ENCODE measurements at places on chromosomes 11 and 22.
A peak's percentile ranks its signal among the peaks of the same experiment; 100 is the strongest.

GRCh38 chr22:28883657-28883916 lies 215 bp downstream of the ZNRF3 start:
- no peak for DNase-seq

DNA sequence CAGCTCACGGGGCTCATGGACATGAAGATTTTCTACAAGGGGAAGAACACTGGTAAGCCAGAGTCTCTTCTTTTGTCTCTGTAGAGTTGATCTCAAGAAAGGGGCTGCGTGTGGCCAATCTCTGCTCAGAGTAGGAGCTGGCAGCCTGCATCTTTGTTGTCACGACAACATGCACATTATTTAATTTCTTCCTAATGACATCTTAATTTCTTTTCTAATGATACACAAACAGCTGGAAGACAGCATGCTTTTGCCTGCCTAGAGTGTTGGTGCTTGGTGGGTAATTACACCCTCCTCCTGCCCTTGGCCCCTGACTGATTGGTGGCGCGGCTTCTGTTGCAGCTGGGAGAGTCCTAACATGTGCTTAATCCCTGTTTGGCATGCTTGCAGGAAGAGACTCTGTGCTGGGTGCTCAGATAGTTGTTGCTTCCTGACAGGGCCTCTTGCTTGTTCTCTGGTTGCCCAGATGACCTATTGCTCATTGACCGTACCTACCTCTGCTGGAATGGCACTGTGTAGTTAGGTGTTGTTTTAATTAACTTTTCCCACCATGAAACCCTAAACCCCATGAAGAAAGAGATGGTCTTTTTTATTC lies 106.9 kb upstream of the SORL1-AS1 start:
- DNase-seq, result no peak

DNA sequence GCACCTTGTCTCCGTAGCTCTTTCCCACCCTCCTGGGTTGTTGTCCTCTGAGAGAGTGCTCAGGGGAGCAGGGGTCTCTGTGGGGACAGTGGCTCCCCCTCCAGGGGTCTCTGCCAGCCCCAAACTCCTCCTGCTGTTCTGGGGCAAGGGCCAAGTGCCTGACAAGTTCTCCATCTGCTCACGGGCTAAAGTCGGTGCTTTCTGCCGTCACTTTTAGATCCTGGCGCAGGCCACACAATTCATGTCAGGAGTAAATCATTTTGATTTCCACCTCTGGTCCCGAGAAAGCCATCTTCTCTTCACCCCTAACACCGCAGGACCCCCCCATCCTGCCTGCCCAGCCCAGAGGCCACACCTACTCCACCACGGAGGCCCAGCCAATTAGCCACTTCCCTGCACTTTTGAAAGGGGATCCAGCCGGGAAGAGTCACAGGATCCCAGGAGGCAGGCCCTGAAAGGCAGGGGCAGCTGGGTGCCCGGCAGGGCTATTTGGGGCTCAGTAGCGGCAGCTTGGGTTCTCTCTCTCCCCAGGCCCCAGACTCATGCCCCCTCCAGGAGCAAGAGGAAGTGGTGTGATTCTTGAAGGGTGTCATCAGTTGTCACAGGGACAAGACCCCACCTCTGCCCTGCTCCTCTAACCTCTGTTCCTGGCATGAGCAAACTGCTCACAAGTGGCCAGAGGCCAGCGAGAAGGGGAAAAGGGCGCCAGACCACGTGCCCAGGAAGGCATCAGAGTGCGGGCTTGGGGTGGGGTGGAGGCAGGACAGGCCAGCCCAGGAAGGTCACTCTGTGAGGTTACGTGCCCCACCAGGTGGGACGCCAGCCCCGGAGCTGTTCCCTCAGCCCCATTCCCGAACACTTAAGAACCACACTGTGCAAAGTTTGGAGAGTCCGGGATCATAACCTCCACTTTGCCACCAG lies 1.3 kb downstream of the MACROD1 start:
- DNase-seq, result no peak

DNA sequence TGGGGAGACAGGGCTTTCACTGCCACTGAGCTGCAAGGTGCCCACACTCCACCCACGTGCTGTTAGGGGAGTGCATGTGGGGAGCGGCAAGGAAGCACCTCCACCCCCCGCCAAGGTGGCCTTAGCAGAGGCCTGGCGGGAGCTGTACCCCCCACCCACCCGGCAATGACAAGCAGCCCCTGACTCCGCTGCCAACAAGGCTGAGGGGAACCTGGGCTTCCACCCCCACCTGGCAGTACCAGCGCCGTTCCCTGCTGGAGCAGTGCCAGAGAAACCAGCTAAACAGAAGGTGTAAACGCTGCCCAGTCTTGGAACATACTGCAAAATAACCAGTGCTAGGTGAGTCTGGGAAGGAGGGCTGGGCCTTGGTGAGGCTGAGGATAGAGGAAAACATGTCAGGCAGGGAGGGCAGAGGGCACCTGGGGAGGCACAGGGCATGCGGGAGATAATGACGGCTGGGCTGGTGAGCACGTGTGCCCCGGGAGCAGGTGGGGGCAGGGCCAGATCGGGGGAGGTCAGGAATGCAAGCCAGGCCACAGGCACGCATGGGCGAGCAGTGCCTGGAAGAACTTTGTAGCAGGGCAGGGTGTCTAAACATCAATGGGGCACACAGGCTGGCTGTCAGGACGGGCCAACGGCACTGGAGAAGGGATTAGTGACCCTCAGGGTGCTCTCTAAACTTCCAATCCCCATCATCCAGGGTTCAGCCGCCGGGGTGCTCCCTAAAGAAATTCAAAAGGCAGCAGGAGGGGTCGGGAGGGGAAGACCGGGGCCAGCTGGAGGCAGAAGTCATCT lies 6.6 kb downstream of the CERK start:
- DNase-seq, result no peak

DNA sequence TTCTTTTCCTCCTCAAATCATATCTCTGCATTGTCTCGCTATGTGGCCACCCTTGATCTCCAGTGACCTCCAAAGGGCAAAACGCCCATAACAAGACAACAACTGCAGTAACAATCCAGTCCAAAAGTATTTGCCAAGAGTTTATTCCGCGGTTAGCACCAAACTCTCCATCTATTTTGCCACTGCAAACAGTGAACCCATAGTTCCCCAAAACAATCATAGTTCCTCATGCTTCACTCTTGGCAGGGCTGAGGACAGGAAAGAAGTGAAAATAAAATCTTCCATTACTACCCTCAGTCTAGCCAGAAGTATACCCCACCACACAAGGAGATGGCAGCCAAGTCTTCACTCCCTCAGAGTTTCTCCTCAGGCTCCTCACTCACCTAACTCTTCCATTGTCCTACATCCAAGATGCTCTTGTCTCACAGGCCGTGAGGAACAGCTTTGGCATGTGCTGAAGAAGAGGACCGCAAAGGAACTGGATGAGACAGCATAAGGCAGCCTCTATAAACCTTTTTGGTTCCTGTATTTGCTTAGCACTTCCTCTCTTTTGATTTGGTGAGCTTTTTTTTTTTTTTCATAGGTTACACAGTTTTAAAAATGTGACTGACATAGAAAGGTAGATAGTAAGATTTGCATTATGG lies at the start of gene LPXN:
Gene LPXN (minus strand): TSS at position 480 of the 644 bp plus-strand sequence. CDS start 84 bp downstream, at position 396.
- peak; percentile 63 for DNase-seq

- no peak for DNase-seq
Measured at GRCh38 chr11:130655300-130655699, 206.9 kb downstream of the ADAMTS15 start.

- peak; percentile 94 for DNase-seq
Measured at GRCh38 chr22:30635273-30636225, at the start of gene SLC35E4. TSS of gene SLC35E4 (plus strand) at chr22:30635781. CDS start at chr22:30636451, 670 bp downstream.

- no peak for DNase-seq
Measured at GRCh38 chr11:22130462-22131053, 62.3 kb upstream of the ANO5 start.

GRCh38 chr11:73978576-73979086 lies 4.0 kb downstream of the UCP2 start:
- DNase-seq, result no peak

DNA sequence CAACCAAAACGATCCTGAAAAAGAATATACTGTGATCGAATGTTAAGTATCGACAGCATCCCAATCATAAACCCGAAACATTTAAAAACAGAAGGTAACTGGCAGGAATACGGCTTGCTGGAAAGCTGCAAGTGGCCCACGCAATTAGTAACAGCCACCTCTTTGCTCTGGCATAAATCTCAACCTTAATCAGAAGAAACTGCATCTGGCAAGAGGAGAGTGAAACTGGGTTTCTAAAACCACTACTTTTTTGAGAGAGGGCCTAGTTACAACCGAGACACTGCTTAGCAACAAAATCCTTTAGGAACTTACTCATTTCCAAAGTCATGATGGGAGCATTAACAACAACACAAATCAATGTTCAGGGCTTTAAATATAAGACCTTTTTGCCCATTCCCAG lies 7.9 kb downstream of the NCAPD3 start:
- DNase-seq, result no peak

DNA sequence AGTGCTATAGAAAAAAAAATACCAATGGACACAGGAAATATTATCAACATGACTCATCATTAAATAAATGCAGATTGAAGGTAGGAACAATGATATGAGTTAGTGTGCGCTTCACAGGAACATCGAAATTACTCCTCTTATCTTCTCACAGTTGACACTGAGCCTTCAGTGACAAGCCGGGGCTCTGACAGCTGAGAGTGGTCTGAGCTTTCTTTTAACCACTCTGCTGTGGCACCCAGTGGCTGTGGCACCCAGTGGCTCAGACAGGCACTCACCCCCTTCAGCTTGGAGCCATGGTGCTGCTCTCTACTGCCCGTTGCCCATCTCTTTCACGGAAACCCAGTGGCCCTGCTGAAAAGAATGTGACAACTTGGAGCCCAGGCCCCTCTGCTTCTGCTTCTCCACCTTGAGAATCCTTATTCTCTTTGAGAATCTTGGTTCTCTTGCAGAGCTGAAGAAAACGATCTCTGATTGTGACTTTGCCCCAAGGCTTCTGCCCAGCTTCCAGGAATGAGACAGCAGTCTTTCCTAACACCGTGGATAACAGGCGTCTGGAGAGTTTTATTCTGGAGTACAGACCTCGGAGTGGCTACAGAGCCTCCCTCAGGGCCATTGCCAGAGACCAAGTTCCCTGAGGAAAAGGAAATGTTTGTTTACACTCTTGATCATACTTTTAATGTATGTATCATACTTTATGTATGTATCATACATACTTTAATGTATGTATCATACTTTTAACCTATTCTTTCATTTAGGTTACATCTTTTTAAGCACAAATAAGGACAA lies 37.1 kb upstream of the OR8B8 start:
- DNase-seq, result no peak

DNA sequence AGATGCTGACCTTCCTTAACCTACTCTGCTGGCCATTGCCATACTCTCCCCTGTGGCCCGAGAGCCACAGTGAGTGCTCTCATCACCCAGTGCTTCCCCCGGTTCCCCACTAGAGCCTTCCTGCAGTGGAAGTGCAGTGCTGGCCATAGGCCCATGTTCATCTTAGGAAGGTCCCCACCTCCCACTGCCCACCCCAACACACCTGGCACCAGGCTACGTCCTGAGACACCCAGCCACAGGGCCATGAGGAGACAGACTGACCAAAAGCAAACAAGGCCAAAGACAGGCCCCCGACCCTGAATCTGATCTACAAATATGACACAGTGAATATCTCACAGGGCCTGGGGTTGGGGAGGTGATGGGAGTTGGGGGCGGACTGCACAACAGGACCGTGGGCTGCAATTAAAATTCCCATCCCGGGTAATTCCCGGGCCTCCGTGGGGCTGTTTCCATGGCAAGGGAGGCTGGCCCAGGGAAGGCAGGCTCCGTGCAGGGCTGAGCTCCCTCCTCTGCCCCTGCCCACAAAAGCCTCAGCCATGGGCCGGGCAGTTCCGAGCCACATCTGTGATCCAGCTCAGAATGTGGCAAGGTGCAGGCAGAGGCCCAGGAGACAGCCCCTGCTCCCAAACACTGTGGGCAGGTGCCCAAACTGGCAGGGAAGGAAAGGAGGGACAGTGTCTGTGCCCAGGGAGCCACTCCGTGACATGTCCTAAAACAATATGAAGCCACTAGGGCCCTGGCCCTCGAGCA lies 5.1 kb upstream of the CHST1 start:
- DNase-seq, result no peak

- no peak for DNase-seq
Measured at GRCh38 chr22:50670513-50670912, 2.1 kb upstream of the SHANK3 start.

DNA sequence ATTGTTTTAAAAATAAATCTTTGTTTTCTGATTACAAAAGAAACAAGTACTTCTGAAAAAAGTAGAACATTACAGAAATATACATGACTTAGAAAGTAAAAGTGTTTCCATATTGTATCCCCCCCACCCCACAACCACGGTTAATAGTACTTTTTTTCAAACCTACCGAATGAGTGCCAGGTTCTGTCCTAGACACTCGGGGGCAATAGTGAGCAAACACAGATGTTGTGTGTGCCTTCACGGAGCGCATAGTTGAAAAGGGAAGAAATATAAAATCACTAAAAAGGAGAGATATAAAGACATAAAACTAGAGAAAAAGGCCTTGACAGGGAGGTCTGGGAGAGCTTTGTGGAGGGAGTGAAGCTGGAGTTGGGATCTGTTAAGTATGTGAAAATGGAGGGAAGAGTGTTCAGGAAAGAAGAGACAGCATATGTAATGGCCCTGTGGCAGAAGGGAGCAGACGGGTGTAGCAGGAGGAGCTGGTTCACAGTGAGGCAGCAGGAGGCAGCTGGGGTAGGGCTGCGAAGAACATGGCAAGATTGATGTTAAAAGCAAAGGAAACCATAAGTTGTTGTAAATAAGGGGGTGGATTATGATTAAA lies 42.1 kb upstream of the ALX4 start:
- DNase-seq, result no peak

- no peak for DNase-seq
Measured at GRCh38 chr11:11416502-11416901, 63.5 kb upstream of the CSNK2A3 start.

- no peak for DNase-seq
Measured at GRCh38 chr11:116394022-116394421, 378.8 kb downstream of the BUD13 start.

GRCh38 chr11:96267496-96268032 lies 75.4 kb downstream of the MAML2 start:
- DNase-seq, result peak; percentile 20

GRCh38 chr11:112401036-112401769 lies 140.5 kb upstream of the PLET1 start:
- DNase-seq, result no peak

- no peak for DNase-seq
Measured at GRCh38 chr11:123186286-123186685, 8.8 kb downstream of the CLMP start.

GRCh38 chr11:119673759-119674336 lies 55.2 kb downstream of the NECTIN1 start:
- no peak for DNase-seq
